ENCODE measurements at places on chromosomes 16 and 17.

GRCh38 chr17:29734640-29735039 lies 111.9 kb upstream of the CORO6 start:
- DNase-seq, result no peak

GRCh38 chr17:66076546-66077190 lies 115.3 kb downstream of the CEP112 start:
- DNase-seq, result no peak

DNA sequence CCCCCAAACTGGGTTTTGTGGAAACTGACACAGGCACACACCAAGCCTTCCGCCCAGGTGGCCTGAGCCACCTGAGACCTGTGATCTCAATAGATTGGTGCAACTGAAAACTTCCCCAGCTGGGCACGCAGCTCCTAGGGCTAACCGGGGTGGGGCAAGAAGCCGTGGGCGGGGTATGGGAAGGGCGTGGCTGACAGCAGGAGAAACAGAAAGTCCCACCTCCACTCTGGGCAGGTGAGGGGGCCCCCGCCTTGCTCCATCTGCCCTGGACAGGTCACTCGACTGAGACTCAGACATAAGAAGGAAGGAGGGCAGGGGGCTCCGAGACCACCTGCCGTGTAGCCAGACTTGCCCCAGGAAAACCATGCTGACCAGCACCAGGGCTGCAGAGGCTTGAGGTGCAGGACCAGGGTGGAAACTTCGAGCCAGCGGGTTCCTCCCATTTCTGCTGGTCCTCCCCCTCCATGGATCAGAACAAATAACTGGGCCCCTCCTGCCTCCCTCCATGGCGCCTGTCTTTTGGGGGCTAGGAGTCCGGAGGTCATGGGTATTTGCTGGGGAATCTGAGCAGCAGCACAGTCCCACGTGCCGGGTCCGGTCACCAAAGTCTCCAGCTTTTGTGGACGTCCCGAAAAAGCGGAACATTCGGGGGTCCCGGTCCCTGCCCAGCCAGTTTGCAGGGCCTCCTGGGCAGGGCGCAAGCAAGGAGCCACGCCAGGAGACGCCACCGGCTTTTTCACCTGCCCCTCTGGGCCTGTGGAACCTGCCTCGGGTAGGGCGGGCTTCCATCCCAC lies 1.3 kb downstream of the TIMP2 start:
- DNase-seq, result peak; percentile 75

- peak; percentile 87 for DNase-seq
Measured at GRCh38 chr17:41367426-41368075, 2.1 kb downstream of the KRT33B start.

GRCh38 chr16:86930663-86931373 lies 352.5 kb downstream of the FOXL1 start:
- no peak for DNase-seq

DNA sequence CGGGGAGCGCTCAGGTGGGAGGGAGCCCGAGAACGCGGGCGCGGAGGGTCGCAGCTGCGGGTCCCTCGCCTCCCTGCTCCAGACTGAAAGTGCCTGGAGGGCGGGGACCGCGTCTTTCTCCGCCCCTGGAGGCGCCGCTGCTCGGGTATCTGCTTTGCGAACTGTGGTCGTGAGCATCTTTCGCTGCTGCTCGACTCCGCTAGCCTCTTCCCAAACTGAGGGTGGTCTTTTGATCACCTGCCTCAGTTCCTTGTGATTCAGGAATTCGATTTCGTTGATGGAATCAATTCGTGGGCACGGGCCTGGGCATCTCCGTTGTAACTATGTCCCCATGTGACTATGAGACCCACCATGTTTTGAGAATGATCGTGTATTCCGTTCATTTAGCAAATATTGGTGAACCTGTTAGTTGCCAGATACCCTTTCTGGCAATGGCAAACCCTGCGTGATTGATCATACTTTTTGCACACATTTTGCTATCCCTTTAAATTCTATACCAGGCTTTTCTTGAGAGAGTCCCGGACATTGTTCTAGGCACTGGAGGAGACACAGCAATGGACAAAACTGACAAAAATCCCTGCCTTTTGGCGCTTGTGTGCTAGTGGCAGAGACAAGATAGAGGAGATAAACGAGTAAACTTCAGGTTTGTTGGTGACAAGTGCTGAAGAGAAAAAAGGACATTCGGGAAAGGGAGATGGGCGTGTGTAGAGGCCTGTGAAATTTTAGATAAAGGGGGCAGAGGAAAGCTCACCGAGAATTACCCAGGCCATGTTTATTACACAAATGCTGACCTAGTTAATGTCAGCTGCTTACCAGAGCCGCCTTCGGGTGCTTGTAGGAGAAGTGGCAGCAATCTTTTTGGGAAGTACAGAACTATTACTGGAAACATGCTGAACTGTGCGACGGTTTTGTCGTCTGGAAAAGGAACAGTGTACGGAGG lies 948 bp downstream of the UTP18 start:
- DNase-seq, result peak; percentile 9

DNA sequence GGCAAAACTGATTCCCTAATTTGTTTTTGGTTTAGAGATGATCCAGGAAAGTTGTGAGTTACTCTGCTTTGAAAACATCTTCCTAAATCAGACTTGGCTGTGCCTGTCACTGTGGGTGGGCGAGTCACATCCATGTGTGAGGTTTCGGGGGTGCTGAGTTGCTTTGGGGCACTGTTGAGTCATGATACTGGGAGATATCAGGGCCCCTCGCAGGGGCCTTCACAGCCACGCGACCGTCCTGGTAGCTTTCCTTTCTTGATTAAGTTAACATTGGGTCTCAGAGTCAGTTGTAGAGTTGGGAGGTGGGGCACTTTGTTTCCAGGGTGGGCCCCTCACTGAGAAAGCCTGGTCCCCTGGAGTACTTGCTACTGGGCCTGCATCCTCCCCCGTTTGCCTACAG lies 58.3 kb upstream of the LGALS9 start:
- no peak for DNase-seq
